ENCODE measurements at places on chromosomes 5 and 9.

DNA sequence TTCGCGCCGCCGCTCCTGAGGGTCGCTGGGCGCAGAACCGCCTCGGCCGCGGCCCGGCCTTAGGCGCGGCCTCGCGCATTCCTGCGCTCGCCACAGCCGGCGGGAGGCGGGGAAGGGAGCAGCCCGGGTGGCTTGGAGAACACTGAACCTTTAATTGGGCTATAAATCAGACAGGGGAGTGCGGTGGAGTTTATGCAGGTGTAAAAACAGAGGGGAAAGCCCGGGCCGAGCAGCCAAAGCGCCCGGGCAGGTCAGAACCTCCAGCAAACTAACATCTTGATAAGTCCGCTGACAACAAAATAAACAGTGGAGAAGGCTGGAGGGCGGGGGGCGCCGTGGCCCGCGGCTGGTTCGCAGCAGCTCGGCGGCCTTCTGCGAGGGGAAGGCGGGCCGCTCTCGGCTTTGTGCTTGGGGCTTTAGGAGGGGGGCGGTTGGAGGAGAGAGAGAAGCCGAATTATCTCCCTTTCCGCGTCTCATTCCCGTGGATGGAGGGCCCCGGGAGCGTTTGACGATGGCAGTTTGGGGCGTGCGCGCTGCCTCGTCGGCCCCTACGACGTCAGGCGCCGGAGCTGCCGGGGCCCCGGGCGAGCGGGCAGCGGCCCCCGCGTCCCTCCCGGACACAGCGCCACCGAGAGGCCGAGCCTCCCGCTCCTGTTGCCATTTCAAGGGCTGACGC, 11.3 kb downstream of the FOXD1 start:
- DNase-seq, result no peak

DNA sequence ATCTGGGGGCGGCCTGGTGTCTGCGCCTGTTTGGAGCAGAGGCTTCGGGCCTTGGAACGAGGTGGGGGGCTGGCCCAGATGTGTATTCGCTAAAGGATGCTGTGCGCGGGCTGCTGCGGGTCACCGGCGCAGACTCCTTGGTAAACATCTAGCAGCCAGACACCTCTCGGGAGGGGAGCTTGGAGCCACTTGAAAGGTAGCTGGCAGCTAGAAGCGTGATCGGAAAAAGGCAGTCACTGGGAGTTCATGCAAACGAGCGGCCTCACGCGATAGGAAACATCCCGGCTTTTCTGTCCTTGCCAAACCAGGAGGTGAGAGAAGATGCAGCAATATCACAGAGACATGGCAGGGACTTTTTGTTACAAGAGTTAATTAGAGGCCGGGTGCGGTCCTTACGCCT, 8.1 kb downstream of the LAMC3 start:
- no peak for DNase-seq

- DNase-seq, result no peak
Observed at GRCh38 chr9:83491995-83492394, 46.2 kb downstream of the FRMD3 start.

GRCh38 chr5:170612256-170612678, 108.4 kb downstream of the KCNIP1 start:
- no peak for DNase-seq

GRCh38 chr5:138149530-138149929, 10.3 kb upstream of the NME5 start:
- no peak for DNase-seq

DNA sequence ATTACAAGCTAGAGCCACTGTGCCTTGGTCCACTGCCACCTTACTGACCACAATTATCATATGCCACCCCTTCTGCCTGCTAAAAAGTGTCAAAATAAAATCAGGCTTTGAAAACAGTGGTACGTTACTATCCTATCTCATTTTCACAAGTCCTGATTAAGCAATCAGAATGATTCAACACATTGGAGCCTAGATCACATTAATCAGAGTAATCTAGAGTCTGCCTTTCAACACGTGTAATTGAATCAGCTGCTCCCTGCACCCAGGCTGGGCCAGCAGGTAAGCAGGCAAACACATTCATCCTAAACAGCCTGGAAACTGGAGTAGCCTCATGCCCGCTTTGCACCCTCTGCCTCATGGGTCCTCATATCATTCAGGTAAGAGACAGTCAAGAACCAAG, 186.2 kb downstream of the DCP2 start:
- DNase-seq, result no peak

DNA sequence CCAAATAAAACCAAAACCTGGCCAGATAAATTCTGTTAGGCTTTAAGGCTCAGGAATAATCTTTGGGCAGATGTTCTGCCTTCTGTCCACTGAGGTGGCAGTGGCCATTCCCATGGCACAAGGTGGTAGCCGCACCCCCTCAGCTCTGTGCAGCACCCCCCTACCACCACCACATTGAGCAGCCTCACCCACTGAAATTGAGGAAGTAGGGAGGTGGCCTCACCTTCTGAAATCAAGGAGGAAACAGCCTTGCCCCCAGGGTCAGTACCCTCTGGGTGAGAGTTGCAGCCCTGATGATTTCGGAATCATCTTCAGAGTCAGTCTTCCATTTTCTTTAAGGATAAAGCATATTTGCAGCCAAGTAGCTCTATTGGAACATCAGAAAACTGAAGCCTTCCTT, 204.8 kb upstream of the PIK3R1 start:
- no peak for DNase-seq

DNA sequence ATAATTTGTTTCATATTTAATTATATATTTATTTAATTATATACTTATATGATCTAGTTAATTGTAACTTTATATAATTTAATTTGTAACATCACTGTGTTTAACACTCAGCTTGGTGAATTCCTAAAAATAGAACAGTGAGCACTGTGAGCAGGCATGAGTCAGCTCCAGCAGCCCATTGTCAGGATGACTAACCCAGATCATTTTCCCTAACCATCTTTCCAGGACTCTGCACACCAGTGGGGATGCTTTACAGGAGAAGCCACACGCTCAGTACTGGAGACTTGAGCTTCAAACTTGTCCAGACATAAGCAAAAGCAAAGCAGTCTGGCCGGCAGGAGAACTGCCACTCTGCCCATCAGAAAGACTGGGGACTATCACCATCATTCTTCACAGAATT, 446.2 kb upstream of the TRPC7 start:
- DNase-seq, result no peak

GRCh38 chr9:116419181-116419580, 265.6 kb downstream of the PAPPA start:
- no peak for DNase-seq

DNA sequence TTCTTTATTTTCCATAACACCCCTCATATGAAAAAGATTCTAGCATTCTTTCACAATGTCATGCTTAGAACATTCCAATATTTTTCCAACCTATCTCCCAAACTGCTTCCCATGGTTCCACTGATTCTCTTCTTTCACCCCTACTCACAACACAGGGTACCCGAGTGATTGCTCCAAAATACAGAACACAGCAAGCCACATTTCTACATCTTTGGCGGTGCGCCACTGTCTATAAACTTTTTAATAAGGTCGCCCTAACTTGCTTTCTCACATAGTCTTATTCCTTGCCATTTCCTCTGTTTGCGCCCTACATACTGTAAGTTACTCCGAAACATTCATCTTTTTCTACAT, 517.1 kb downstream of the RAB3C start:
- DNase-seq, result no peak

GRCh38 chr9:122005597-122005996, 87.5 kb downstream of the TTLL11 start:
- DNase-seq, result no peak

- no peak for DNase-seq
Observed at GRCh38 chr5:92402045-92402444, 1018.9 kb upstream of the ARRDC3 start.

GRCh38 chr5:145110181-145110580, 725.0 kb downstream of the PRELID2 start:
- DNase-seq, result no peak

DNA sequence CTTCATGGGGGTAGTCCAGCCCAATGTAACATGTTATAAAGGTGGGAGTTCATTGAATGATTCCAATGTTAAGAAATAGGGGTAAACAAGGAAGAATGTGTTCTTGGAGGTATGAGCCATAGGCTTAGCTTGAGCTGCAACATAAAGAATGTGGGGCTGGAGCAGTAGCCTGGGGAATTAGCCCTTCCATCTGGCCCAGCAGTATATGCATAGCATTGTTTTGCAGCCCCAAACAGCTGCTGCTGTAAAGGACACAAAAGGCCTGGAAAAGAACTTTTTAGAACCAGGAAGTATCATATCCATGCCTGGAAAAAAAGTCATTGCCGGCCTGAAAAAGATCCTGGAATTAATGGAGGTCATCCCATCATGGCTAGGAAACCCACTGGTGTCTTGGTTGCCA, 55.8 kb upstream of the SMARCA2 start:
- no peak for DNase-seq
